ENCODE measurements at places on chromosomes 3 and 15.

GRCh38 chr3:123301331-123302184 lies 99.8 kb downstream of the SEC22A start:
- DNase-seq, result no peak

GRCh38 chr15:41907141-41907540 lies 13.3 kb upstream of the SPTBN5 start:
- DNase-seq, result no peak

DNA sequence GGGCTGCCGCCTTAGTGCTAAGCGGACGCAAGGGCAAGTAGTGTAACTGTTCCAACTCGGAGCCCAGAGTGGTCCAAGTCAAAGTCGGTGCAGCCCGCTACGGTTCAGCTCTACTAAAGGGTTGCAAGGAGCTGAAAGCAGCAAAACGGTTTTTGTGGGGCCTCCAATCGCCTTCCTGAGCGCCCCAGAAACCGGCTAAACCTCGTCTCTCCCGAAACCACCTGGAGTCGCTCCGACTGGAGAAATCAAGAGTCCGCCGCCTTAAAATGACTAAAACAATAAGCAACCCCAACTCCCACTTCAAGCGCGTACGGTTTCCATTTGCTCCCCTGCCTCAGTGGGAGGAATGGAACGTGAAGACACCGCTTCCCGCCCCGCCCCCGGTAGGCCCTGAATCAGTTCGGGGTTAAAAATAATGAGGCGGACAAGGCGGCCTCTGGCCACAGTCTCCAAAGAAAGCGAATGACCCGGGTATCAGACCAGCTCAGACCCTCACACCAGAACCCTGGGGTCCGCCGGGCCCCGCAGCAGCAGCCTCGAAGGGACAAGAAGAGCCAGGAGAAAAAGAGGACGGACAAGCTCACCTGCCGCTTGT lies 401 bp downstream of the SEC11A start:
- DNase-seq, result peak; percentile 22

- DNase-seq, result no peak
Observed at GRCh38 chr15:80584973-80585525, 110.1 kb upstream of the ABHD17C start.

DNA sequence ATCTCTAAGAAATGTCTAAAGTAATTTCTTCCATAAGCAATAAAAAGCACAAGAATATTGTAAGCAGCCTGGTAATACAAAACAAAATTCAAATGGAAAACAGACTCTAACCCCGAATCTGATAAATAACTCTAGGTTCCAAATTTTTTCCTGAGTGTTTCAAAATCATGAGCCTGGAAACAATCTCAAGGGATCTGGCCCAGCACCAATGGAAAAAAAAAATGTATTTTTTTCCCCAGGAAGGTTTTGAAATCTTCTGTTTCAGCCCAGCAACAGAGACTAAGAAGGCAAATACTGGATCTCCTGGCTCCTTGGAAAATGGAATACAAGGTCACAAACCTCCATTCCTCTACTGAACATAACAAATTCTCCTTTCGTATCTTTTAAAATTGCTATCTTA lies 13.0 kb downstream of the TBC1D2B start:
- no peak for DNase-seq

- no peak for DNase-seq
Observed at GRCh38 chr15:50884540-50884939, 23.9 kb upstream of the AP4E1 start.

- DNase-seq, result no peak
Observed at GRCh38 chr3:38455639-38456430, 2.1 kb downstream of the ACVR2B start.

GRCh38 chr3:47428662-47429061 lies 47.1 kb downstream of the SCAP start:
- no peak for DNase-seq

- no peak for DNase-seq
Observed at GRCh38 chr3:139301183-139301582, 42.6 kb upstream of the MRPS22 start.

DNA sequence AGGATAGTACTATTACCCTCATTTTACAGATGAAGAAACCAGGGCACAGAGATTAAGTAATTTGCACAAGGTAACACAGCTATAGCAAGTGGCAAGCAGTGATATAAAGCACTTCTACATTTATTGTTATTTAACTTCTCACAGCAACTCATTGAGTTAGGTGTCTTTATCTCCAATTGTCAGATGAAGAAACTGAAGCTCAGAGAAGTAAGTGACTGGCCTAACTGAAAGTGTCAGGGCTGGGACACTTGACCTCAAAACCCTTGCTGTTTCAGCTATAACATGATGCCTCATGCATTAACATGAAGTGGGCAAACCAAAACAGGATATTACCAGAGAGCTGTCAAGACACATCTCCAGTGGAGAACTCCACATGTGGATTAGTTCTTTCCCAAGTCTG lies 65.8 kb upstream of the LEKR1 start:
- no peak for DNase-seq

GRCh38 chr15:75136118-75136517 lies 65.6 kb upstream of the C15orf39 start:
- no peak for DNase-seq

- no peak for DNase-seq
Observed at GRCh38 chr3:149195221-149195620, 26.4 kb downstream of the CP start.

GRCh38 chr15:69475769-69476358 lies 23.2 kb downstream of the RPLP1 start:
- peak; percentile 25 for DNase-seq

- DNase-seq, result no peak
Observed at GRCh38 chr3:173429076-173429475, 31.5 kb downstream of the NLGN1 start.

- DNase-seq, result no peak
Observed at GRCh38 chr15:69388260-69388705, 25.9 kb upstream of the KIF23 start.

- no peak for DNase-seq
Observed at GRCh38 chr15:31098491-31098917, 3.0 kb downstream of the TRPM1 start.
